ENCODE measurements at places on chromosomes 16 and 17.

- no peak for DNase-seq
Measured at GRCh38 chr17:71084219-71084618, 914.9 kb downstream of the KCNJ2 start.

DNA sequence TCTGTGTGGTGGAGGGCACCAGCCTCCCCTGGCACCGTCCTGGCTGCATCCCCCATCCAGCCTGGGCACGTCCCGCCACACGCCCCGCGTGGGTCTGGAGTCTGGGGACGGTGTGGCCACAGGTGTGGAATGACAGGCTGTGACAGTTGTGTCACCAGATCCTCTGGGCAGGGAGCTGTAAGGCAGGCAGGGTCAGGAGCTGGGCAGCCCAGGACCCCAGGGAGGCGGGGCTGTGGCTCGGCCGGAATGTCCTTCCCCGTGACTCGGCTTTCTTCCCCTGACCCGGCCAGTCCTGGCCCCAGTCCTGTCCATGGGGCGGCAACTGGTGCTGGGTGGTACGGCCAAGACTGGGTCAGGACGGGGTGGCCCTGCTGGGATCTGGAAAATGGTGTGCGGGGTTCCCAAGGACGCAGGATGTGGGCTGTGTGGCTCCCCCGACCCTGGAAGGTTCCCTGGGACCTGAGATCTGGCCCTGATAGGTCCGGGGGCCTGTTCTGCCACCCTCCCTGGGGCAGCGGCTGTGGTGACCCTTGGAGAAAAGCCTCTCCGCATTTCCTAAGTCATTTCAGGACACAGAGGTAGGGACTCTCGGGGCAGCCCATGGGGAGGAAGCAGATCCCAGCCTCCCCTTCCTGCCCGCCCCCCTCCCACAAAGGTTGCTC is 3.3 kb upstream of the SLC16A3 start:
- no peak for DNase-seq

- DNase-seq: no peak
Measured at GRCh38 chr16:4576008-4576407, 19.9 kb downstream of the C16orf96 start.

GRCh38 chr17:19244781-19245180 is 7.6 kb downstream of the EPN2 start:
- DNase-seq: no peak

DNA sequence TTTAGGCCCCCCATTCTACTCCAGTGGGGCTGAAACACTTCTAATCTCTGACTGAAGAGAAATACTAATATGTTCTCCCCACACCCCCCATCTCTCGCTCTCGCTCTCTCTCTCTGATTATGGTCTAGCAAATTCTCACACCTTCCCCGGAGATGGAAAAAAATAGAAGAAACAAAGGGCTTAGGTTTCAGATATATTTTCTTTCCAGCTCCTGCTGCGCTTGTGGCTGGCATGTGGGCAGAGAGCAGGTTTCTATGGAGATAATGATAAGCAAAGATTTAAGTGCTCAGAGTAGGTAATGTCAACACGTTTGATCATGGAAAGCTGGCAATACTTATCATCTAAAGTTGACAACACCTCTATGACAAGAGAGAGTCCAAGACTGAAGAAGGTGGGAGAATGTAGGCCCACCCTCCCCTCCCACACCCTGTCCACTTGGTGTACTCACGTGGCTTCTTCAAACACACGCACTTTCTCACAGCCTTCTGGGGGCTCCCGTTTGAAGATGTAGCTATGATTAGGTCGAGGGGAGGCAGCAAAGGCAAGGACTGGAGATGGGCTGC is 8.0 kb upstream of the SLC35B1 start:
- no peak for DNase-seq

DNA sequence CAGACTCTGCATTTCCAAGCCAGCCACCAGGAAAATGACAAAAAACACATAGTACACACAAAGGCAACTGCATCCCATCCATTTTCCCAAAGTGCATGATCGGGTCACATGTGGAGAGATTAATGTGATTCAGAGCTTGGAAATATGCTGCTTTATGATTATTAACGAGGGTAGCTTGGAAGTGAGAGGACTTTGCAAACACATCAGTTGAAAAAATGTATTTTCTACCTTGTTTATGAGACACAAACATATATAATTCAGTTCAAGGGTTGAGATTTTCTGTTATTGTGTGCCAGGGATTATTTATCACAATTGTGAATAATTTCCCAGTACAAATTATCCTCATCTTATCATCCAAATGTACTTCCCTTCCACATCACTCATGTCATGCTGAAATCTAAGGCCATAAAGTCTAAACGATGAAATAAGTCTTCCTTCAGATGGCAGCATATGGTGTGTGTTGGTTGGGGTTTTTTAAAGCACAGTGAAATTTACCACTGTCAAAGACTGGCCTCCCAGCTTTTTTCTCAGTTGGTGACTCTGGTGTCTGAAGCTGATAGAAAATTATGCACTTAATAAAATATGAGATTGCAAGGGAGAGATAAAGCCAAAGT is 104.7 kb upstream of the ADAMTS18 start:
- DNase-seq: no peak

DNA sequence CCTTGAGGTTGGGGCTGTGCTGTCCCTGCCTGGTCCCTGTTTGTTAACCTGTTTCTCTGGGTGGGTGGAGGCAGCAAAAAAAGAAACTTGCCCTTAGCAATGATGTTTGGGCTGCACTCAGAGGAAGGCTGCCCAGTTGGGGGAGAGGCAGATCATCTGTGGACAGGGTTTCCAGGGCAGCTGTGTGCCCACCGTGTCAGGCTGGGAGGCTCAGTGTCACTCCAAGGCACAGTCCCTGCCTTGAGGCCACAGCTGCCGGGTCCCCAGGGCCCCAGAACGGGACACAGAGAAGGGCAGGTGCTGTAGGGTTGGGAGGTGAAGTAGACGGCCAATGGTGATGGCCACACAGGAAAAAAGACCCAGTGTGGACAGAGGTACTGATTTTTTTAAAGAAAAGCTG is 3.9 kb downstream of the IL34 start:
- no peak for DNase-seq

- DNase-seq: no peak
Measured at GRCh38 chr17:41647038-41647813, 22.9 kb upstream of the KRT17 start.

DNA sequence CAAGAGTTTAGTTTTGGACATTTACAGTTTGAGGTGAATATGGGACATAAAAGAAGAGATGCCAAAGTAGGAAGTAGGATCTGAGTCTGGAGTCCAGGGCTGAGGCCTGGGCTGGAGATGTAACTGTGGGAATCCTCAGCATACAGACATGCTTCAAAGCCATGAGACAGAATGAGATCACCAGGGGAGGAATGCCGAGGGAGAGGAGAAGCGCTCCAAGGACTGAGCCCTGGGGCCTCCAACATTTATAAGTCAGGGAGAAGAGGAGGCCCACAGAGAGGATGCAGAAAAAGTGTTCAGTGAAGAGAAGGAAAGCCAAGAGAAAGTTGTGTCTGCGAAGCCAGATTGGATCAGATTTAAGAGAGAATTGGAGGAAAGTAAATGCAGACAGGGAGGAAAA is 277.5 kb upstream of the MYOCD start:
- no peak for DNase-seq

DNA sequence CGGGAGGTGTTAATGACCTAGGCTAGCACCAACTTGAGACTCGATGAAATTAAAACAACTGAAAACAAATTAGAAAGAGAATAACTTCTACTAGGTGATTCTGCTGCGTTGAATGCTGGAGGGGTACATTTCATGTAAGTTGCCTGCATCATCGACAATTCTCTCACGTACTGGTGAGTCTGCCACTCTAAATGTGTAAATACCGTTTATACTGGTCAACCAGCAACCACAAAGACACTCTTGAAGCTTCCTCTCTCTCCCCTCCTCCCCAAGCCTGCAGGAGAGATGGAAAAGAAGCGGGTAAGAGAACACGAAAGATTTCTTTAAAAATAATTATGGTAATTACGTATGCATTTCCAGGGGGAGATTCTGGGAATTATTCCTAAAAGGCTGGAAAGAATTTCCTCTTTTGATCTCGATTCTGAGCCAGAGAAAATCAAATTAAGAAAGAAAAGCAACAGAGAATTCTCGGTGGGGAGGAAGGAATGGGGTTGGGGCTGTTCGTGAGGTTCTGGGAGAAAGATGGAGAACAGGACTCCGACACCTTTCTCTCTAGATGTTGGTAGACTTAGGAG is 68.6 kb upstream of the MRTFB start:
- DNase-seq: no peak

DNA sequence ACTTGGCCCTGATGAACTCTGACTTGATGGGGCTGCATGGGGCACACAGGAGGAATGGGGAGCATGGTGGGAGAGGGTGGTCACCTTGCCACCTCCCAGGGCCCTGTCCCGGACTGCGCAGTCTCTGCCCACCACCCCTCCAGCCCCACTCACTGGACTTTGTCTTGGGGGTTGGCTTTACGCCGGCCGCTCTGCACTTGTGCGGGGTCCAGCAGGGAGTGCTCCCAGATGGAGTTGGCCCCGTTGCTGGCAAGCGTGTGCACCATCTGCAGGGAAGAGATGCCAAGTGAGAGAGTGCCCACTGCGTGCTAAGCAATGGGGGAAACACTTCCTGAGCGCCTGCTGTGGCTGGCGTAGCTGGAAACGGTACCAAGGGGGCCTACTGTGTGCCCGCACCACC is 6.7 kb downstream of the GIT1 start:
- no peak for DNase-seq

- no peak for DNase-seq
Measured at GRCh38 chr16:81003610-81004460, 2.9 kb downstream of the CMC2 start.

DNA sequence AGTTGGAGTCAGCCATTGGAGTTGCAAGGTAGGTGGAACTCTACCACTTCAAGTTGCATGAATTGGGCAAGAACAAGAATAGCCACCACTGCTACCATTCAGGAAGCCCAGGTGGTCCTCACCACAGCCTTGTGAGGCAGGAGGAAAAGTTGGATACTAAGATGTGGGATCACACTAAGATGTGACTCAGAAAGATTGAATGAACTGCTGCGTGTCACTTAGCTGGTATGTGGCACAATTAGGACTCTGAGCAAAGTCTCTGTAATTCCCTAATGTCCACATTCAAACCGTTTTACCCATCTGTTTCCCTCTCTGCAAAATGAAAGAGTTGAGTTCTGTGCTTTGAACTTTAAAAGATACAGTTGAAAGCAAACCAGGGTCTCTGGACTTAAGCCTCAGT is 44.7 kb upstream of the HS3ST3A1 start:
- DNase-seq: no peak

DNA sequence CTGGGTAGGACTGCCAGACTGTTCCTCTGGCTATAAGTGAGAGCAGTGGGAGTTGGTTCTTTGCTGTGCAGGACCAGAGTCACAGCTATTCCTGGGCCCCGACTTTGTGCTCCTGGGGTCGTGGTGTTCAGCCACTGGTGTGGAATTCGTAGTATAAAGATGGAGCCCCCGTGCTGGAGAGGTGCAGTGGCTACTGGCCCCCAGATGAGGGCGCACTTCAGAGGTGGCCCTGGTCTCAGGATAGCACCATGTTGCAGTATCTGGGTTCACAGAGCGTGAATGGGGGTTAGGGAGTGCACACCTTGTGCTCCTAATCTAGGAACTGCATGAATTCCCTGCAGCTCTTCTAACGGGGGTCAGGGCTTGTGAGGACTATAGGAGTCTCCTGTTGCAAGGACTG is 21.1 kb downstream of the TANC2 start:
- DNase-seq: no peak

GRCh38 chr17:29149431-29150064 is 30.6 kb downstream of the MYO18A start:
- DNase-seq: no peak

- peak; percentile 60 for DNase-seq
Measured at GRCh38 chr17:59842901-59843652, 49.7 kb downstream of the TUBD1 start.

DNA sequence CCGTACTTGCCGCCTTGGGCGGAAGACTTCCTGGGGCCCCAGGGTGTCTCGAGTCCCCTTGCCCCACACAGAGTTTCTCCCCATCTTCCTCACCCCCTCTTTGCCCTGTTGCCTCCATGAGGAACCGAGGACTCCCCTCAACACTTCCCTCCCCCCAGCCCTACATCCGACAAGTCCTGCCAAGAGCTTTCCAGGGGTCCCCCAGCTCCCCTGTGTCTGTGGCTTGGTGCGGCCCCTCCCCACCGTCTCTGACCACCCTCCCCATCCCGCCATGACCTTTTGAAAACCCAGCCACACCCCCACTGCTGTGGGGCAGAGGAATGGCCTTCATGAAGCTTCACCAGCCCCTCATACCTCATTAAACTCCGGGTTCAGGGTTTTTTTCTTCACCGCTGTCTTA is 11.4 kb downstream of the SCGB1C2 start:
- DNase-seq: no peak

- no peak for DNase-seq
Measured at GRCh38 chr17:10716218-10716617, 13.6 kb downstream of the TMEM220 start.

GRCh38 chr16:88622866-88623265 is 15.5 kb upstream of the IL17C start:
- no peak for DNase-seq

GRCh38 chr17:35095741-35096140 is 23.9 kb downstream of the RAD51D start:
- no peak for DNase-seq

DNA sequence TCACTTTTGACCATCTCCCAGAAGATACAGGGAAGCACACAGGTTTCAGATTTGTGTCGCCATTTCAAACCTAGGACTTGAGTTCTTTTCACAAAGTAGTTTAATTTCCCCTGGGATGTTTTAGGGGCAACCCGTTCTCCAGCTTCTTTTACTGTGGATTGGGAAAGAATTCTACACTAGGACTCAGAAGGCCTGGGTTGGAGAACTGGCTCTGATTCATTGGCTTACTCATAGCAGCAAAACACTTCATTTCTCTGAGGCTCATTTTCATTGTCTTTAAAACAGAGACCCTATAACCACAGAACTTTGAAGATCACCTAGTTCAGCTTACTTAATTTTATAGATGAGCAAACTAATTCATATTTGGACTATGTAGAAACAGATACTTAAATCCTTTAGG is 175.9 kb upstream of the SALL1 start:
- no peak for DNase-seq

DNA sequence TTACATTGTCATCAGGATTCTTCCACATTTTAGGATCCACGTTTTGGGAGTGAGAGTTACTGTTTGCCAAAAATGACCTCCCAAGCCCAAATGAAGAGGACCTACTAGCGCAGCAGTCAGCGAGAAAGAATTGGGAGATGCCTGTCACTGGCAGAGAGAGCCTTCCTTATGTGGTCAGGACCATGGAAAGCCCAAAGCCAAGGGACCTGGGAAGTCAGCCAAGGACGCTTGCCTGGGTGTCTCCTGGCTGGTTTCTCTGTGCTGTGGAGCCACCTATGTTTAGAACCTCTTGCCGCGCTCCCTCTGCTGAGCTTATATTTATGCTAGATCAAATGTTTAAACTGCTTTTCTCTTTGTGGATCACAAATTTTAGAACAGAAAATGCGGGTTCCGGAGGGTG is 24.9 kb upstream of the RHBDL3 start:
- no peak for DNase-seq

GRCh38 chr16:68760671-68761275 is 23.7 kb downstream of the CDH1 start:
- no peak for DNase-seq

DNA sequence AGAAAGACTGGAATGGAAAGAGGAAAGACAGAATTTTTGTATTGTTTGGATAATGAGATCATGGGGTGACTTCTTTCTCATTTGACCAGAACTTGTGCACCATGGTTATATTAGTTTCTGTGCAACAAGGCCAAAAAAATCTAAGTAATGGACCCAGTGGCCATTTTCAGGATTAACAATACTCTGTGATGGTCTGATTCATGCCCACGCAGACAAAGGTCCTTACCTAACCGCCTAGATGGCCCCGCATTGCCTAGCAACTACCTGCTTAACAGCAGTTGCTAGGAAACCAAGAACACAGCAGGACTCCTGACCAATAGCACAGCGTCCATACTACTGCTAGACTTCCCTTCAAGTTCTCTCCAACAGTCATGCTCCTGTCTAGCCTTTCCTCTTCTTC is 22.4 kb downstream of the MIS12 start:
- DNase-seq: no peak
